ENCODE measurements at places on chromosomes 3 and 15.

DNA sequence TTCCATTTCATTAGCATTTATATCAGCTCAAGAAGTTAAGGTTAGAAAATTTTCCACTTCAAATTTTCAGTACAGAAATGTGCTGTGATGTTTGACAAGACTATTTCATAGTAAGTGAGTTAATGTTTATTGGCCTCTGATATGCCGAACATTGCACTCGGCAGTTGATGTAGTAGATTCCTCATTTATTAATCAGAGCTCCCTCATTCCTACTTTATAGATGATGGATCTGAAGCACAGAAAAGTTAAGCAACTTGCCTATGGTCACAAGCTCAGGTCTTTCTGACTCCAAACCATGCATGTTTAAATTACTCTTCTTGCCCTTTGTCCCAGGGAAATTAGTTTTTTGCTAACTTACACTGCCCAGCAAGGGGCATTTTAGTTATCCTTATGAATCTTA lies 92.0 kb downstream of the ATG7 start:
- DNase-seq: no peak

DNA sequence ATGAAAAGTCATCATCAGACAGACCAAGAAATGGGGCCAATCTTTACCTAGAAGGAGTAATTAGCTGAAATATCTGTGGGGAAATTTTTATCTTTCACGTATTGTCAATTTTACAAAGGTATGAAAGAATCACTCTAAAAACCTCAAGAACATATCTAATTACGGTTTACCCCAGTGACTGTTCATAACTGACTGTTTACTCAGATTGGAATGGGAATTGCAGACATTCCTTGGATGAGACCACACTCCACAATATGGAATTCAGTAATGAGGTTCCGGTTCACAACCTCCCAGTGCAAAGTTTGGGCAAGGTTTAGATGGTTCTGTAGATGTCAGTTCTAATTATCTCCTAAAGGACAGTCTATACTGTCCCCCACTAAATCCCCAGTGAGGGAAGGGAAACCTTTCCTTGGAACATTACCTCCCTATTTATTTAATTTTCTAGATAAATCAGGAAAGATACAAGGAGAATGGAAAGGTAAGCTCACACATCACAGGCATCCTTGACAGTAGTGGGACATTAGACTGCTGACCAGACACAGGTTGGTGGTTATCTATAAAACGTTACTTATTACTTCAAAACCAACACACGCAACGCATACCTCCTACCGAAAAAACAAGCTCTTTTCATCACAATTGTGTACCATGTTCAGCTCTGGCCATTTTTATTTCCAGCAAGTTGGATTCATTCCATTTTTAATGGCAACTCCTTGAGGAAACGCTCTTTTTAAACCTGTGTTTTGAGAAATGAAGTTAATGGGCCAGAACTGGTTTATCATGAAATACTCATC lies 129.9 kb downstream of the RORA start:
- no peak for DNase-seq

DNA sequence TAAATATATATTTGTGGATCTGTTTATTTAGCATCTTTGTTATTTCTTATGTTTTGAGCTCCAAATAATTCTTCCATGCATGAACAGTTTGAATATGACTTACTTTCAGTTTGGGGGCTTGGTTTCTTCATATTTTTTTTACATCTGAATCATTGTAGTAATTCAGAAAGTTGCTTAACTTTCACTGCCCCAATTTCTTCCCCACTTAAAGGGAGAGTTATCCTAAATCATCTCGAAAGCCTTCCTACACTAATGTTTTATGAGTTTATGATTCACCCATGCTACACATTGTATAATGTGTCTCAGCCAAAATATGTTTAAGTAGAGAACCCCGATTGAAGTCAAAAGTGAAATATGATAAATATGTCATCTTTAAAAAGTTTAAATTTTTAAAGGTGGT lies 47.8 kb downstream of the SPRED1 start:
- DNase-seq: no peak

- DNase-seq: no peak
Observed at GRCh38 chr3:141129049-141129448, 77.9 kb downstream of the SPSB4 start.

GRCh38 chr3:90184861-90185260 lies 1077.4 kb downstream of the EPHA3 start:
- no peak for DNase-seq

- DNase-seq: no peak
Observed at GRCh38 chr3:48748754-48749153, 31.7 kb upstream of the IP6K2 start.

DNA sequence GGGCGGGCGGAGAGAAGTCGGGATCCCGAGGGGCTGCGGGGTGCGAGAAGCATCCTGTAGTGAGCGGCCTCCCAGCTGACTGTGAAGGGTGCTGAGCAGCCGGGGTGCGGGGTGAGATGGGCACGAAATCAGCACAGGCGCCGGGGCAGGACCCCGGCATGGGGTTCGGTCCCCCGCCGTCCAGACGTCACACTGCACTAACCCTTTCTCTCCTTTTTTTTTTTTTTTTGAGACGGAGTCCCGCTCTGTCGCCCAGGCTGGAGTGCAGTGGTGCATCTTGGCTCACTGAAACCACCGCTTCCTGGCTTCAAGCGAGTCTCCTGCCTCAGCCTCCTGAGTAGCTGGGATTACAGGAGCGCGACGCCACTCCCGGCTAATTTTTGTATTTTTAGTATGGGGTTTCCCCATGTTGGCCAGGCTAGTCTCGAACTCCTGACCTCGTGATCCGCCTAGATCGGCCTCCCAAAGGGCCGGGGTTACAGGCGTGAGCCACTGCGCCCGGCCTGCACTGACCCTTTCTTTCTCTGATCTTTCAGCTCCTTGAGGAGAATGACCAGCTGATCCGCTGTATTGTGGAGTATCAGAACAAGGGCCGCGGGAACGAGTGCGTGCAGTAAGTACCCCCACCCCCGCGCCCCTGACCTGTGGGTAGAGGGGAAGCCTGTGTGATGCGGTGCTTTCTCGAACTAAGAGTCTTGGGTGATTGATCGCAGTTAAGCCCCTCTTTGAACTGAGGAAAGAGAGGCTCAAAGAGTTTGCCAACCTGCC lies 513 bp downstream of the SS18L2 start:
- DNase-seq: no peak

DNA sequence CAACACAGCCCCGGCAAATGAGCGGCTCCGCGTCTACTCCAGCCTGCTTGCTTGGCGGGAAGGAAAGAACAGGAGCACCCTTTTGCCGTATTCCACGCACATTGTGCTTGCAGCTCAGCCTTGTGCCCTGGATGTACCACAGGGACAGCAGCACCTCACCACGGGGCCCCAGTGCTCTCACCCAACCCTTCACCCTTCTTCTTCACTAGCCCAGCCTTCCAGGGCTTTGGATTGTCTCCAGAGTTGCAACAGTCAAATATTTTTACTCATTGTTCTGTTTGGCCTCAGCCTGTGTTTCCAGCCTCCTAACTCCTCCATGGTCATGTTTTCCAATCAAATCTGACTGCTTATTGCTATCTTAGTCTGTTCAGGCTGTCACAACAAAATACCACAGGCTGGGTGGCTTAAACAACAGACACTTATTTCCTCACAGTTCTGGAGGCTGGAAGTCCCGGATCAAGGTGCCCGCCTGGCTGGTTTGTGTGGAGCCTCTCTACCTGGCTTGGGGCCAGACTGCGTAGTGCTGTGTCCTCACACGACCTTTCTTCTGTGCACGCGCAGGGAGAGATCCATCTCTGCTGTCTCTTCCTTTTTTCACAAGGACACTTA lies 79.2 kb upstream of the ABHD17C start:
- DNase-seq: peak; percentile 61

DNA sequence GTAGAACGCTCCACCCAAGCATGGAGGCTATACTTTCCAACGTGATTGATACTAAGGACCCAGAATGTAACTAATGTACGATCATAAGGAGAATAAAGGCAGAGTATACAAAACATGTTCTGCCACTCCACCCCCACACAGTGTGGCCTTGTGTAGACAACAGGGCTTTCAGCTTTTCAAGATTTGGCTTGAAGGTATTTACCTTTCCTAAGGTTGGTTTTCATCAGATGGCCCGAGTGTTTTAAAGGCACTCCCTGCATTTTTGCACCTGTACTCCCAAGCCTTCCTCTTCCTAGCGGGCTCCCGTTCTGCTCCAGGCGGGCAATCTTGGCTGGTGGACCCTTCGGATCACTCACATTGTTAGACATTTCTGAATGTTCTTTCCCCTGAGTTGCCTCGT lies 4.6 kb downstream of the SATB1 start:
- no peak for DNase-seq

DNA sequence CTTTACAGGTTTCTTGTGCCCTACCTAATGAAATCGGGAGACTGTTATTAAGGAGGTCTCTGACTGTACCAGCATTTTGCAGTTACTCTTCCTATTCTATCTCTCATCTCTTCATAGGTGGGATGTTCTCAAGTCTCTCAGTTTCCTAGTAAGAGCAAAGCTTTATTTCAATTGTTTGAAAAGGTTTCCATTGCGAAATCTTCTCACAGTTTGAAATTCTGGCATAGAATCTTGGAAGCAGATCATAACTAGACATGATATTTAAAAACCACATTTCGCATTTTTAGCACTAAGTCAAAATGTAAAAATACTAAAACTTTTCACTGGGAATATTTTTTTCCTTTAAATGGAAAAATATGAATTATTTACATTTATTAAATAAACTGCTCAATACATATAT lies 1311.4 kb downstream of the ROBO2 start:
- DNase-seq: no peak

GRCh38 chr3:64199932-64200331 lies 25.3 kb downstream of the PRICKLE2 start:
- no peak for DNase-seq

DNA sequence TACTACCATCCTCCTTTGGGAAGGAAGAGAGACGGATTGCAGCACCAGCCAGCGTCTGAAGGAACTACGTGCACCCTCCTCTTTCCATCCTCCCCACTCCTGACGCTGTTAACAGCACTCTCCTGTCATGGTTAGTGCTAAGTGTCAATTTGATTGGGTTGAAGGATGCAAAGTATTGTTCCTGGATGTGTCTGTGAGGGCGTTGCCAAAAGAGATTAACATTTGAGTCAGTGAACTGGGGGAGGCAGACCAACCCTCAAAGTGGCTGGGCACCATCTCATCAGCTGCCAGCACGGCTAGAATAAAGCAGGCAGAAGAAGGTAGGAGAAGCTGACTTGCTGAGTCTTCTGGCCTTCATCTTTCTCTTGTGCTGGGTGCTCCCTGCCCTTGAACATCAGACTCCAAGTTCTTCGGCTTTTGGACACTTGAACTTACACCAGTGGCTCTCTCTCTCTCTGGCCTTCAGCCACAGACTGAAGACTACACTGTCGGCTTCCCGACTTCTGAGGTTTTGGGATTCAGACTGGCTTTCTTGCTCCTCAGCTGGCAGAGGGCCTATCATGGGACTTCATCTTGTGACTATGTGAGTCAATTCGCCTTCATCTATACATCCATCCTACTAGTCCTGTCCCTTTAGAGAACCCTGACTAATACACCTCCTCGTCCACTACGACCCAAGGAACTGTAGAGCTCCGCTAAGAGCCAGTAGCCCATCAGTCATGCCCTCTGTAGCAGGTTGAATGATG lies 128.2 kb upstream of the HES1 start:
- DNase-seq: no peak

- DNase-seq: no peak
Observed at GRCh38 chr3:146491303-146491702, 21.9 kb upstream of the PLSCR2 start.

GRCh38 chr15:66581972-66582537 lies 16.3 kb upstream of the LCTL start:
- DNase-seq: no peak

DNA sequence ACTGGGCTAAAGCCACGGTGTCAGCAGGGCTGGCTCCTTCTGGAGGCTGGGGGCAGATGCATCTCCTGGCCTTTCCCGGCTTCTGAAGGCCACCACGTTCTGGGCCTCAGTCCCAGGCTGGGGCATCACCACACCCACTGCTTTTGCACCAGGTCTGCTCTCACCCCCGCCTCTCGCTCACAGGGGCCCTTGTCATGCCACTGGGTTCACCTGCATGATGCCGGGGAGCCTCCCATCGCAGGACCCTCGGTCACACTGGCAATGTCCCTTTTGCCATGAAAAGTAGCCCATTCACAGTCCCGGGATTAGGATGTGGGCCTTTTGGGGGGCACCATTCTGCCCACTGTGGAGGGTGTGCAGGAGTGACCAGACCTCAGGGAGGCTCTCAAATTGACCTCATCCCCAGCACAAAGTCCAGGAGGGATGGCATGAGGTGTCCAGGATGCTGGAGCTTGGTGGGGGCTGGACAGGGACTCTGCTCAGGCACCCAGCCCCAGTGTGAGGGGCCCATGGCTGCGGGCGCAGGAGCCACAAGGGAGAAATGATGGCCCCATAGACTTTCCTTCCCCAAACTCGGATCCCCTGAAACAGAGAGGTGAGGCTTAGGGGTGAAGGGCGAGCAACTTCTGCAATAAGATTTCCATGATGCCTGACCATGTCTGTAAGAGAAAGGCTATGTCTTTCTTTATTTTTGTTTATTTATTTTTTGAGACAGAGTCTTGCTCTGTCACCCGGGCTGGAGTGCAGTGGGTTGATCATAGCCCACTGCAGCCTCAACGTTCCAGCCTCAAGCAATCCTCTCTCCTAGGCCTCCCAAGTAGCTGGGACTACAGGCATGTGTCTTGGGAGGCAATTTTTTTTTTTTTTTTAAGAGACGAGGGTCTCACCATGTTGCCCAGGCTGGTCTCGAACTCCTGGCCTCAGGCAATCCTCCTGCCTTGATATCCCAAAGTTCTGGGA lies 189.1 kb downstream of the GOLGA6L6 start:
- no peak for DNase-seq

- no peak for DNase-seq
Observed at GRCh38 chr15:84112025-84112424, 123.5 kb upstream of the GOLGA6L4 start.

DNA sequence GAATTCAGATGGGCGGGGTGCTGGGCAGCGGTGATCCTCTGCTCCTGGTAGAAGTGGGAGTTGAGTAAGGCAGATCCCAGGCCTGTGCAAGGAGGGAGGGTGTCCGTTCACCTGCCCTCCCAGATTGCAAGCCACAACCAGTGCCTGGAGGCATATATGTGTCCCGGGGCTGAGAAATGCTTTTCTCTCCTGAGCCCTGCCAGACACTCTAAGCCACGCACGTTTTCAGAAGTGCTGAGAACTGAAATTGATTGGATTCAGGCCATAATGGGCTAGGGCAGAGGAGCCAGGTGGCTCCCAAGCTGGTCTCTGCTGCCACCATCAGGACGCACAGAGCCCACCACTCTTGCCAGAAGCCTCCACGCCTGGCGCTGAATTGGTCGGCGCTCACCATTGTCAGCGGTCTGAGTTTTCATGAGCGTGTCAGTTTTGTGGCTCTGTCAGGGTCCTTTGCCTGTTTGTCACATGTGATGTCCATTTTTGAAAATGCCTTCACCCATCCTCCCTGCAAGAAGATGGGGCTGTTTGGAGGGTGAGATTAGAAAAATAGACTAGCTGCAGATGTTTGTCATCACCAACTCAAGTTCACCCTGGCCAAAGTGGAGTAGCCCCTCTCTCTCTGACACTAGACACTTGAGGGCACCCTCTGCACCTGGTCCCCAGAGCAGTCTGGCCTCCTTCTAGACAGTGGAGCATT lies 15.4 kb upstream of the BFSP2 start:
- DNase-seq: peak; percentile 82
